Lung (tissue), 17 donors: ENCODE measurements at places on chromosomes 1 and 21. TPM values are rescaled to one million over a fixed set of nuclear protein-coding genes. Genes with fewer than 3 reads are reported as not detected.

The FAM72A gene
- polyA plus RNA-seq, result 2.3 TPM

The SLAMF8 gene
- 67.0 TPM for polyA plus RNA-seq

The SLC45A1 gene
- polyA plus RNA-seq, result 1.0 TPM

The TCHHL1 gene
- polyA plus RNA-seq, result not detected

- H3K27me3 ChIP-seq, result peaks cover under 1% of the 10 kb centered on the region
- peak overlapping the region; percentile 93 for H3K27ac ChIP-seq
- H3K36me3 ChIP-seq, result peaks cover 2% of the 10 kb centered on the region
These were observed 17.4 kb downstream of the TNFRSF1B start for GRCh38 chr1:12184008-12184681.

DNA sequence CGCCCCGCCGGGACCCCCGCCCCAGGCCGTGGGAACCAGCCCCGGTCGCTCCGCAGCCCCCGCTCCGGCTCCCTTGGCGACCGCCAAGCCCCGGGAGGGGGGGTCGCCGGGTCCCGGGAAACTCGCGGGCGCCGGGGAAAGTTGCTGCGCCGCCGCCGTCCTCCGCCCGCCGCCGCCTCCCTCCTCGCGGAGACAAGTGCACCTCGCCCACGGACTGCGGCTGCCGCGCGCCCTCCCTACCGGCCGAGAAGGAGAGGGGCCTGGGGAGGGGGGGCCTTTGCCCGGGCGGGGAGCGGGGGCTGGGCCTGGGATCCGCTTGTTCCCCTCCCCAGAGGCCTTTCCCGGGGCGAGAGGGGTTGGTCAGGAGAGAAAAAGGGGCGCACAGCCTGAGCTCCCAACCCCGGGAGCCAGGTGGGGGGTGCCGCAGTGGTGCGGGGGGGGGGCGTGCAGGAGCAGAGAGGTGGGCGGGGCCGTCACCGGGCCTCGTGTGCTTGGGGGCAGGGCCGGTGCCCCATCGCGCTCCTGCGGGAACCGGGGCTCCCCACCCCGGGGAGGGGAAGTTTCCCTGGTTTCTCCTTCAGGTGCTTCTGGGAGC, 592 bp downstream of the AGRN start:
- peak overlapping the region; percentile 67 for H3K27ac ChIP-seq
- H3K27me3 ChIP-seq, result no peaks in the 10 kb centered on the region
- no peak for DNase-seq
- H3K36me3 ChIP-seq, result no peaks in the 10 kb centered on the region
- no peaks in the 10 kb centered on the region for H3K4me1 ChIP-seq
- H3K4me3 ChIP-seq, result peak overlapping the region; percentile 72

GRCh38 chr1:67861856-67862516, 28.7 kb upstream of the GNG12 start:
- H3K4me3 ChIP-seq, result no peak overlapping the region
- H3K27ac ChIP-seq, result no peak overlapping the region
- H3K36me3 ChIP-seq, result no peaks in the 10 kb centered on the region
- H3K27me3 ChIP-seq, result no peaks in the 10 kb centered on the region
- DNase-seq, result no peak

DNA sequence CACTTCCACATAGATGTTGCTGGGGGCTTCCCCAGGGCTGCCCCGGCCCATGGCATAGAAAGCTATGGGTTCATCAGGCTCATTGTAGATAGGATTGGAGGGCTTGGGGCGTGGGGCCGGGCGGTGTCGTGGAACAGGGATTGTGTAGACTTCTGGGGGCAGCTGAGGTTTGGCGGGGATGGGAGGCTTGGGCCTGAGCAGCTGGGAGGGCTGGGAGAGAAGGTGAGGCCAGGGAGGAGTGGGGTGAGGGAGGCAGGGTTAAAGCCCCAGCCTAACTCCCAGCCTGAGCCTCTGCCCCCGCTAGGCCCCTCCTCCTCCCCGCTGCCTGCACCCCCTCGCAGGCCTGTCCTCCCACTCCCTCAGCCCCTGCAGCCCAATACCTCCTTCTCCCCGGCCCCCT, 7.4 kb downstream of the SH2D2A start:
- no peaks in the 10 kb centered on the region for H3K36me3 ChIP-seq
- no peaks in the 10 kb centered on the region for H3K27me3 ChIP-seq
- H3K4me1 ChIP-seq, result peaks cover 8% of the 10 kb centered on the region
- DNase-seq, result no peak

DNA sequence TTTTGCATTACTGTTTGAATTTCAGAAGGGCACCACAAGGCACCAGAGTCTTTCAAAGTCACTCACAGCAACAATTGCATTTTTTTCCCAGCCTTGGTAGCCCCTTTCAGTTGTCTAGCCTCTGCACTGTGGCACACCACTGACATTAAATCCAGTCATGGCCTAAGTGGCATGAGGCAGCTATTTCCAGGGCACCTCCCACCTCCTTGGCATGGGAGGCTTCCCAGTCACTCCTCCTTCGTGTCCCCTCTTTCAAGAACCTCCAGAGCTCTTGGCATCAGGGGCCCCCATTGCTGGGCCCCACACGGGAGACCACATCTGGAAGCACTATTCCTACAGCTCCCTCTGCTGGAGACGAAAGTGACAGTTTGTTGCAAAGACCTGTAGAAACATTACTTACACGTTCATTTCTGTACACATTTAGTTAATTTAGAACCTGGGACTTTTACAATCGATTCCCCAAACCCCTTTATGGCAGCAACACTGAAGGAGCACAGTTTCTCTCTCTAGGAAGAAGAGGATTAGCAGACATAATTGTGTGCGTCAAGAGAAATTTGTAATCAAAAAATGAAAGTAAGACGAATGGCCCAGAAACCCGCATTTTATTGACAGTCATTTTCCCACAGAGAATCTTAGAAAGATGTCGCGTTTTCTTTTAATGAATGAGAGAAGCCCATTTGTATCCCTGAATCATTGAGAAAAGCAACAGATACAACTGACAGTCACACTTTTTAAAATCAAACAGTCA, 5.7 kb upstream of the CHD5 start:
- no peak overlapping the region for H3K27ac ChIP-seq
- DNase-seq, result no peak
- peaks cover 9% of the 10 kb centered on the region for H3K27me3 ChIP-seq
- H3K36me3 ChIP-seq, result peaks cover 15% of the 10 kb centered on the region
- no peak overlapping the region for H3K4me3 ChIP-seq
